ENCODE measurements at places on chromosomes 13 and 19. TPM values are rescaled to one million over a fixed set of nuclear protein-coding genes. Genes with fewer than 3 reads are reported as not detected.
A peak's percentile ranks its signal among the peaks of the same experiment; 100 is the strongest.

Gene SLAIN1
- polyA plus RNA-seq = 23.5 TPM

Gene ACTL9
- polyA plus RNA-seq = not detected

Gene FRY
- polyA plus RNA-seq = 45.8 TPM

Gene SPACA4
- polyA plus RNA-seq = 0.29 TPM

Gene LRP3
- 18.6 TPM for polyA plus RNA-seq

Gene NKPD1
- polyA plus RNA-seq = 0.18 TPM

Gene TMC4
- polyA plus RNA-seq = 31.4 TPM

Gene TEX101
- polyA plus RNA-seq = not detected

Gene ZSCAN5A
- polyA plus RNA-seq = 14.5 TPM

Gene ZNF154
- polyA plus RNA-seq = 44.3 TPM

Gene ACP7
- 0.23 TPM for polyA plus RNA-seq

Gene LYPD5
- 0.61 TPM for polyA plus RNA-seq

DNA sequence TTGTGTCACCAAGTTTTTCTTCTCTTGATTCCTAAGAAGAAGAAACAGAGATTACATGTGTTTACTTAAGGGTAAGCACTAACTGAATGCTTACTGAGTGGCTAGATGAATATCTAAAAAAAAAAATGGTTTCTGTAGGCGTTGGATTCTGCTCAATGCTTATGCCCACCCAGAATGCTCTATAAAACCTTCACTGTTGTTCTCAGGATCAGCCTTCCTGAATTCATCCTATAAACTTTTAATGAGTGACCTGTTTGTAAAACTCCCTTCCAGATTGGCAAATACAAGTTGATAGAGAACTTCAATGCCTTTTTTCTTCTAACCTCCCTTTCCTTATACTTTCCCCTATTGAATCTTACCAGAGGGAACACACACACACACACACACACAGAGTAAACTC is 90.2 kb downstream of the NDFIP2 start:
- DNase-seq = no peak

DNA sequence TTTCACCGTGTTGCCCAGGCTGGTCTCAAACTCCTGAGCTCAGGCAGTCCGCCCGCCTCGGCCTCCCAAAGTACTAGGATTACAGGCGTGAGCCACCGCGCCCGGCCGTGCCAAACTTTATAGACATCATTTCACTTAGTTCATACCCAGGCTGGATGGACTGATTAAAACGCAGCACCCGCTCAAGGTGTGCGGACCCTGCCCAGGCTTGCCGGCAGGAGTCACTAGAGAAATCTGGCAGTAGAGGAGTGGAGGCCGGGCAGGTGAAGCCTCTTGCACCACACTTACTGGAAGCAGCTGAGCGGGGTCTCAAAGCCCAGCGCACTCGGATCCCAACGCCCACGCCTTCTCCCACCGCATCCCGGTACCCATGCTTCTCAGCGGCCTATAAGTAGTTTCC is 11.4 kb downstream of the PTGIR start:
- DNase-seq = no peak

DNA sequence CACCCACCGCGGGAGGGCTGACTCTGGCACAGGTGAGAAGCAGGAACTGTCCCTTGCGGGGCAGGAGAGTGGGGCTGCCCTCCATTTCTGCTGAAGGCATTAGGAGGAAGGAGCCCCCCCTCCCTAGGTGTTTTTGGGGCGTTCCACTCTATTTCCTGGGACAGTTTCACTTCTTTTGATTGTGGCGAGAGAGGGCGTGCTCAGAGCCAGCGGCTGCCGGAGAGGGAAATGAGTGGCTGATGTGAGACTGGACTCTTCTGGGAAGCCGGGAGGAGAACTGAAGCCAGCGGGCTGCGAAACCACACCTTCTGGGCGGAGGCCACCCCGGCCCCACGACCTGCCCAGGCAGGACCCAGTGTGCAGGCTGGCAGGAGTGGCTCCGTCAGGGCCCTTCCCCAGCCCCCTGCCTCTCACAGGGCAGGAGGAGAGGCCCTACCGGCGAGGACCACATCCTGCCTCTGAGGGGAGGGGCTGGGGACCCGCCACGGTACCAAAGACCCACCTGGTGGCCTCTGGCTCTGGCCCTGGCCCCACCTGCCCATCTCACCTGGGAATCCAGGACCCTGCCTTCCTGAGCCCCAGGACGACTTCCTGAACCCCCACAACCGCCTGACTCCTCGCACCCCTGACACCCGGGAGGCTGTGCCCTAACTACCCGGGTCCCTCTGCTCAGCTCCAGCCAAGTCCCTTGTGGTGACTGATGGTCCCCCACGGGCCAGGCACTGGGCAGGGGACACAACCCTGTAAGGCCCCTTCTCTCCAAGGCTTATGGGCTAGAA is 25.9 kb downstream of the MPND start:
- DNase-seq = peak; percentile 65

GRCh38 chr13:45748941-45749759 is 47.0 kb downstream of the CBY2 start:
- DNase-seq = no peak

- DNase-seq = no peak
Observed at GRCh38 chr13:101271681-101272245, 144.5 kb downstream of the NALCN start.

DNA sequence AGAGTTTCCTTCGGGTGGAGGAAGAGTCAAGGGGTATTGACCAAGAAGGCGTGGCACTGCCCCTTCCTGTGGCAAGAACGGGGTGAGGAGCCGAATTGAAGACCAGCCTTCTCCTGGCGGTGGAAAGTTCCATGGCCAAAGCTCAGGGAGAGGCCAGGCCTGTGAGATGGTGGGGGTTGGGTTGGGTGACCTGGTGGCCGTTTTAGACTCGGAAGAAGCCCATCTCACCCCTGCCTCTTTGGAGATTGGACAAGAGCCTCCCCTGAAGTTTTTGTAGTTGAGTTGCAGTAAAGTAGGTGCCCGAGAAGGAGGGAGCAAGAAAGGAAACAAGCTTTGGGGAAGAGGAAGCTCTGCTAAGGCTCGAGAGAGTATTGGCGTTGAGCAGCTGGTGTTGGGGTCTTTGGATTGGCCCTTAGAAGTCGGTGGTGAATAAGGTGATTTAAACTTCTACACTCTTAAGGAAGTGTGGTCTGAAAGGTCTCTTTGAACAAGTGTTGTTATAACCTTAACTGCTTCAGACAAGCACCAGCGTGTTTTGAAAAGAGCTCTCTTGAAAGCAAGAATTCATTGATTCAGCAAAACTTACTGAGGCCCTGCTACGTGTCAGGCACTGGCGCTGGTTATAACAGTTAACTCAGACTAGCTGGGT is 964 bp downstream of the SPINT2 start:
- DNase-seq = no peak

- DNase-seq = no peak
Observed at GRCh38 chr19:10611907-10612306, 13.4 kb upstream of the SLC44A2 start.

GRCh38 chr13:99634672-99635071 is 133.4 kb downstream of the TM9SF2 start:
- DNase-seq = no peak

DNA sequence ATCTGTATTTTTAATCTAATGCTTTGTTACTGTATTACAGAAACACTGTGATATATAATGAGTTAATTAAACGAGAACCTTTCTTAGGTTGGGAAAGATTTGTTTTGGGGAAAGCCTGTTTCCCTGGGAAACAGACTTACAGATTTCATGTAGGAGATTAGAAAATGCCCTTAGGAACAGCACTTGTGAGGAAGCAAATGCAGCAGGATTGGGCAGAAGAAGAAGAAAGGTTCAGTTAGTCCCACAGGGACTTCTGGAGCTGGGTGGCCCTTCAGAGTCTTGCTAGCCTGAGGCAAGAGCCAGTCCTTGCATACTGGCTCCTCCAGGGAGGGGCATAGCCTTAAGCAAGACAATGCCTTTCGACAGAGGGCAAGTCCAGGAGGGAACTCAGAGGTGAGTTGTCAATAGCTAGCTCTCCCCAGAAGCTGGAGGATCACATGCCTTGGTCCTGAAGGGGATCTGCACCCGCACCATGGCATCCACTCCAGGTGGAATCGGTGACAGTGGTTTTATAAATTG is 36.8 kb downstream of the N4BP2L1 start:
- no peak for DNase-seq

- no peak for DNase-seq
Observed at GRCh38 chr13:33932769-33933406, 114.9 kb downstream of the RFC3 start.

- DNase-seq = no peak
Observed at GRCh38 chr13:100510208-100510957, 78.2 kb downstream of the GGACT start.

DNA sequence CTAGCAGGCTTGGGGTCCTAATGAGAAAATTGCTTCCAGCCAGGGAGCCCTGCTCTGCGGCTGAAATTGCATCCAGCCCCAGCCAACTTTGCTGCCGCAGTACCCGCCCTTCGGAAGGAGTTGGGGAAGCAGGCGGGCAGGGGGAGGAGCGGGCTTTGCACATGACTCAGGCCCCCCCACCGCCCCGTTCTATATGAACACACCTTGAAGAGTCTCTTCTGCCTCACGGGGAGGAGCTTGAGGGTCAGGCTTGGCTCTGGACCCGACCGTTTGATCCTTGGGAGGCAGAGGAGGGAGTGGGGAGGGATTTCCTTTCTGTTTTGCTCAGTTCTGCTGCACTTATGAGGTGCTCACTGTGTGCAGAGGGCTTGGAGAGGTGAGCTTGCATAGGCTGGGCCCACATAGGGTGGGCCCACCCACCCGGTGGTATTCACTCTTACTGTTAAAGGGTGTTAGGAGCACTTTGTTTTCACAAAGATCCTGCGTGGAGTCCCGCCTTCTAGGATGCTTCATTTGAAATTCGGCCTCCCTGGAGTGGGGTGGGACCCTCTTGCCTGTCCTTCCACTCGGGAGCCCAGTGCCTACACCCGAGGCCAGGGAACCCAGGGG is 46.5 kb downstream of the LYL1 start:
- DNase-seq = peak; percentile 86

- no peak for DNase-seq
Observed at GRCh38 chr19:13104848-13105711, 2.4 kb upstream of the LYL1 start.

- no peak for DNase-seq
Observed at GRCh38 chr13:45896285-45896684, 44.7 kb upstream of the SIAH3 start.

DNA sequence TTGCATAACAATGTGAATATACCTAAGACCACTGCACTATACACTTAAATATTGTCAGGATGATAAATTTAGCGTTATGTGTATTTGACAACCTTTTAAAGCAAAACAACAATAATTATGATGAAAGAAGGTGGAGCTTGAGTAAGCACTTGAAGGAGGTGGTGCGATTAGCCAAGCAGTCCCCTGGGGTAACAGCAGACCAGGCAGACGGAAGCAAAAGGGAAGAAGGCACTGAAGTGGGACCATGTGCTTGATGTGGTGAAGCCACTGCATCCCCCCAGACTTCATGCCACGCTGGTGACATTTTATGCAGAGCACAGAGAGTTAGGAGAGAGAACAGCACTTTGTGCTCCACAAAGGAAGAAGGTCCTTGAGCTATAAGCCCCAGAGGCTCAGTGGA is 58.3 kb upstream of the ZNF507 start:
- no peak for DNase-seq

DNA sequence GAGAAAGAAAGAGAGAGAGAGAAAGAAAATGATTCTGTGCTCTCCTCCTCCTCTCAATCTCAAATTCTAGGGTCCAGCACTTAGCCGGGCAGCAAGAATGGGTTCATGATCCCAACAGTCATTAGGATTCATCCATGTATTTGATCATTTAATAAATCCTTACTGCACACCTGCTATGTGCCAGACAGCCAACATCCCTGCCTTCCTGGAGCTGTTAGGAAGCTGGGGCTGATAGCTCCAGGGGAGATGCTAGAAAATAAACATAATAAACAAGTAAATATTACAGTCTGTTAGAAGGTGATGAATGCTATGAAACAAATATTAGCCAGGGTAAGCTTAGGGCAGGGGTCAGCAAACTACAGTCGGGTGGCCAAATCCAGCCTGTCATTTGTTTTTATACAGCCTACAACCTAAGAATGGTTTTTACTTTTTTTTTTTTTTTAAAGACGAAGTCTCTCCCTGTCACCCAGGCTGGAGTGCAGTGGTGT is 9.9 kb upstream of the ACP7 start:
- DNase-seq = no peak

GRCh38 chr13:97726664-97727280 is 226.7 kb upstream of the IPO5 start:
- peak; percentile 86 for DNase-seq

GRCh38 chr13:35979361-35979951 is 151.7 kb downstream of the DCLK1 start:
- no peak for DNase-seq

- no peak for DNase-seq
Observed at GRCh38 chr19:9528757-9529336, 9.6 kb downstream of the ZNF426 start.

- DNase-seq = peak; percentile 79
Observed at GRCh38 chr19:40284501-40285352, at the start of gene AKT2. Gene AKT2, minus strand, starts transcription at chr19:40285345. Its CDS starts 20,078 bp downstream, at chr19:40265267.

DNA sequence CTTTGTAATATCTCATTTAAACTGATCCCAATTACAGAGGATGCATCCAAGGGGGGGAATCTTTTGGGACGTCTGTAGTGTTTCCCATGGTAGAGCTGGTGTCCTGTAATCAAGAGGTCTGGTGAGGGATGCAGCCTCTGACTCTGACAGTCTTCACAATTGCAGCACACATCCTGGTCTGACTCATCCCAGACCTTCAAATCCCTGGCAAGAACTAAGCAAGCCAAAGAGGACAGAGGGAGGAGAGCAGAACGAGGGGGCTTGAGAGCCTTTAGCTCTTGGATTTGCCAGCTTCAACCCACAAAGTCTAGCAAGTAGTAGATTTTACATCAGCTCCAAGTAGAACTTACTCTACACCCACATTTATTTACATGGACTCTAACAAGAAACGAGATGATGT is 17.3 kb upstream of the FCGBP start:
- DNase-seq = no peak

DNA sequence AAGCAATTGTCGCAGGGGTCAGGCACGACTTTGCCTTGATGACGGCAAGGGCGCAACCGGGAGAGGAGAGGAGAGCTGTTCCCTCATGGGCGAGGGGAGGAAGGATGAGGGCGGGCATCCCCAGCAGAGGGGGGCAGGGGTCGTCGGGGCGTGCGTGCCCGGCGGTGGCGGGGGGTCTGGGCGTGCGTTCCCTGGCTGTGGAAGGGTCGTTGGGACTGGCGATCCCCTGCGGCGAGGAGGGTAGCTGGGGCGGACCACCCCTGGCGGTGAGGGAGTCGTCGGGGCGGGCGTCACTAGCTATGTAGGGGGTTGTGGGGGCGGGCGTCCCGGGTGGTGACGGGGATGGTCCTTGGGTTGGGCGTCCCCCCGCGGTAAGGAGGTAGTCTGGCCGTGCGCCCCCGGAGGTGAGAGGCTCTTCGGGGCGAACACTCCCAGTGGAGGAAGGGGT is 1.7 kb downstream of the COMP start:
- DNase-seq = no peak

GRCh38 chr13:60922576-60923231 is 492.9 kb downstream of the PCDH20 start:
- peak; percentile 1 for DNase-seq
